ENCODE measurements at places on chromosomes 1 and 21. TPM values are rescaled to one million over a fixed set of nuclear protein-coding genes. Genes with fewer than 3 reads are reported as not detected.

- DNase-seq = no peak
These were observed 396.7 kb upstream of the DAB1 start for GRCh38 chr1:57820356-57821095.

DNA sequence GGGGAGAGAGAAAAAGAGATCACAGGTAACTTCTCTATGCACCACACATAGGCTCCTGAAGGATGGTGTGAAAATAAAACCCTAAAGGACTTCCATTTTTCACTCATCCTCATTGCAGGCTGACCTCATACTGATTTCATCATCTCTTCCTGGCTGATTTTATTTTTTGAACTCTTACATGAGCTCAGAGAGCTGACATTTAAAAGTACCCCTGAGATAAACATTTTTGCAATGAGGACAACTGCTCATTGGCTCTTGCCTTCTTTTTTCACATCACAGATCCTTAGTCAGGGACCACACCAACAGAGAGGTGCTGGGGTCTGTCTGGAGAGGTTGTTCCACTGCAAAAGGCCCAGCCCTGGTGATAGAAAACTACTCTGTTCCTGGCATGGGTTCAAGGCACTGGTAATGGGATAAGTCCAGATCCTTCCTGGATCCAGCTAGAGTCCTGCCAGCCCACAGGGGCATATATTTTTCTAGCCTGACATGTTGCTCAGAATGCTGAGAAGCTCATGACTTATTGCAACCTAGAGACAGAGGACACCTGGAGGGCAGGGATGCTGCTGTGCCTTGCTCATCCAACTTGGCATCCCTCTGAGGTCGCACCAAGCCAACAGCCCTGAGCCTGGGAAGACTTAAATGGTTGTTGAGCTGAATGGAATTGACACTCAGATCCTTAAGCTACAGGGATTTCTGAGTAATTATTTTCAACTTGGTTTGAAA lies 360.0 kb downstream of the HHAT start:
- DNase-seq = no peak

The ATP6V1G3 gene
- not detected for total RNA-seq

The PRKAA2 gene
- 2.4 TPM for total RNA-seq

The ADGRL4 gene
- total RNA-seq = 19.6 TPM

- DNase-seq = no peak
These were observed 25.5 kb downstream of the GBP2 start for GRCh38 chr1:89100412-89100811.

The LIPI gene
- not detected for total RNA-seq

DNA sequence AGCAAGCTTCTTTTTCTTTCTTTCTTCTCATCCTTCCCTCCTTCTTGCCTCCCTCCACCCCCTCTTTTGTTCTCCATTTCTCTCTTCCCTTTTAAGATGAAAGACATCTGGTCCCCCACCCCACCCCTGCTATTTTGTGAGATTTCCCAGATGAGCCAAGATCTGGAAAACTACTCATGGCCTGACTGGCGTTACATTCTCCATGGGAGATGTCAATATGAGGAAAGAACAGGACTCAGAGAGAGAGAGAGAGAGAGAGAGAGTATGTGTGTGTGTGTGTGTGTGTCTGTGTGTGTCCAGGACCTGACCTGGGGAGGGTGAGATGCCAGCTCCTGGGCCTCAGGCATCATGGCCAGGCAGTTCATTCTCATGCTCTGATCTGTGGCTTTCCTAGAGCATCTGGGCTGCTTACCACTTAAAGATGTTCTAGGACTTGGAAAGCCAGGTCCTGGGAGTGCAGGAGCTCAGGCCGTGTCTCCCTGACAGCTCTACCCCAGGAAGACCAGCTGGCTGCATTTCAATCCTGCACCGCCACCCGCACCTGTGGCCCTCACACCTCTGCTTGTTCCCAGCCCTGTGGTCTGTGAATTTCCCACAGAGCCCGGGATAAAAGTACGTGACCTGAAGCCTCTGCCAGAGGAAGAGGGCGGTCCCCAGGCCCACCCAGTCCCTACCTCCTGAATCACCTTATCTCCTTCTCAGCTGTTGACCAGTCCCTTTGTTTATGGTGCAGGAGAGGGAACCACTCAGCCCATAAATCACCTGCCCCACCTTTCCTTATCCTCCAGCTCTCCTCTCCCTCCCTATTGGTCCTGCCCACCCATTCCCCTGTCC lies 3.2 kb upstream of the BEST4 start:
- no peak for DNase-seq

DNA sequence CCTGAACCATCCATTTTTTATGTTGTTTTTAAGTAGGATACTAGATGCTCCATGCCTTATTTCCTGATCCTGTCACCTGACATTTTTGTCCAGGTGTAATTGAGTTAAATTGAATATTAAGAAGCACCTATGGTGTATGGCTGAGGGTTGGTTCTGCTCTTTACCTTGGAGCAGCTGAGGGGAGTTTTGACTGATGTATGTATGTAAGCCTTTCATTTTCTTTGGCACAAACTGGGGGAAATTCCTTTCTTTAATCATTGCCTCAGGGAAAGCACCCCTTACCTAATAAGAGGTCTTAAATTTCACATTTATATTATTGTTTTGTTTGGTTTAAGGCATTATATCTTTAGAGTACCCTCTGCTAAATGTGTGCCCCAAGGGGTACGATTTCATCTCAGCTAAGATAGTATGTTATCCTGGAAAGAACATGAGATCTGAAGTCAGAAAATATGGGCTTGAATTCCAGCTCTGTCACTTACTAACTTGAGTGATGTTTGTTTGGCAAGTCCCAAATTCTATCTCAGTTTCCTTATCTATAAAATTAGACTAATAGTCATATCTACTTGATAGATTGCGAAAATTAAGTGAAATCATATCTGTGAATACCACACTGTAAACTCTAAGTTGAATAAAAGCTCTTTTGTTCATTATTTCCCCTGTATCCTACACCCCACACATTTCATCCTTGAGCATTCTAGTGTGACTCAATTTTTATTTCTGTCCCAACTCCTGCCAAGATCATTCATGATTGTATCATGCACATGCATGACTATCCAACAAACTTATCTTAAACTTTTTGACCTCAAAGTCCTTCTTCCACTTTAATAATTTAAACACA lies 57.7 kb upstream of the NUF2 start:
- DNase-seq = peak; percentile 18

The TEDDM1 gene
- total RNA-seq = not detected

DNA sequence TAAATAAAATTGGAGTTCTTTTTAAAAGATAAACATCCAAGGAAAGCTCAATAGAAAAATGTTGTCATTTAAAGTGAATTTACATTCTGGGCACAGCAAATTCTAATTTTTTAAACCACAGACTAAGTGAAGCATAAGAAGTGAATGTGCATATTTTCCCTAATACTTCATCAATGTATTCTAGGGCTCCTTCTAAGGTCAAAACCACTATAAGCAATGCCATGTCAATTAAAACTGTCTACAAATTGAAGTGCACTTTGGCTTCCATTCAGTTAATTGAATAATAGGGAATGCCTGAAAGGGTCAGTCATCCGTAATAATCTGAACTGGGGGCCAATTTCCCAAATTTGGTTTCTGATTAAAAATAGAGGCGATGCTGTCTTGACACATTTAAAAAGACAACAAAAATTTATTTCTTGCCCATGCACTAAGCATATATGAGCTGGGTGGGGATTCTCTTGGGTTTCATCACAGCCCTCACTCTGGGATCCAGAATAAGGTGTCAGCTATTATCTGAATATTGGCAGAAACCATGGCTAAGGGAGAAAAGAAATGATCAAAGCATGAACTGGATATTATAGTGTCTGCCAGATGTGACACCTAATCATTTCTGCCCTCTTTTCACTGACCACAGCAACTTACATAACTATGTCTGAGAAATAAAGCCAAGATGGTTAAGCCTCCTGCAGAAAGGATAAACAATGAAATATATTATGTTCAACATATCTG lies 660.6 kb upstream of the B3GALT2 start:
- peak; percentile 53 for DNase-seq

The DYNLT5 gene
- total RNA-seq = not detected

GRCh38 chr1:160446945-160447600 lies 46.7 kb downstream of the VANGL2 start:
- no peak for DNase-seq

Measured in astrocyte (in vitro differentiated cells and primary cell).